ENCODE measurements at places on chromosomes 3 and 15.

GRCh38 chr3:171977860-171978259, 61.5 kb upstream of the FNDC3B start:
- peak; percentile 71 for DNase-seq

- DNase-seq: peak; percentile 9
Observed at GRCh38 chr3:106206613-106207012, 337.8 kb upstream of the CBLB start.

- no peak for DNase-seq
Observed at GRCh38 chr3:19215427-19215826, 67.1 kb downstream of the KCNH8 start.

GRCh38 chr3:10290481-10291176, 2.1 kb downstream of the GHRL start:
- no peak for DNase-seq

GRCh38 chr3:149619136-149619535, 38.7 kb downstream of the WWTR1 start:
- DNase-seq: no peak

DNA sequence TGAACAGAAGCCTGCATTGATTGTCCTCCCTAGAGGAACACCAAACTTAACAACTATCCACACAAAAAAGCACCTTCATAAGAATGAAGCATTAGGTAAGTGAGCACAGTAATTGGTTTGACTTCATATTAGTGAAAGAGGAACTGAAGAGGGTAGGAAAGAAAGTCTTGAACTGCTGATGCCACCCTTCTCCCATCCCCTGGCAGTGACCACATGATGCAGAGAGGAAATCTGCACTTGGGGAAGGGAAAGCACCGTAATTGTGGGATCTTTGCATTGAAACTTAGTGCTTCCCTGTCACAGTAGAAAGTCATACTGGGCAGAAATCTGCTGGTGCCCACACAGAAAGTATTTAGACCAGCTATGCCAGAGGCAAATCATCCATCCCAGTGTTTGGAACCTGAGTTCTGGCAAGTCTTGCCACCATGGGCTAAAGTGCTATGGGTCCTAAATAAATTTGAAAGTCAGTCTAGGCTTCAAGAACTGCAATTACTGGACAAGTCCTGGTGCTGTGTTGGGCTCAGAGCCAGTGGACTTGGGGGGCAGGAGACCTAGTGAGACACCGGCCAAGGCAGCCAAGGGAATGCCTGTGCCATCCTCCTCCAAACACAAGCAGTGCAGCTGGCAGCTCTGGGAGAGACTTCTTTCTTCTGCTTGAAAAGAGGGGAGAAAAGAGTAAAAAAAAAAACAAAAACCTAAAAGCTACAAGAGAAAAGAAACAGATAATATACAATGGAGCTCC, 63.6 kb downstream of the SLC15A2 start:
- DNase-seq: peak; percentile 94

DNA sequence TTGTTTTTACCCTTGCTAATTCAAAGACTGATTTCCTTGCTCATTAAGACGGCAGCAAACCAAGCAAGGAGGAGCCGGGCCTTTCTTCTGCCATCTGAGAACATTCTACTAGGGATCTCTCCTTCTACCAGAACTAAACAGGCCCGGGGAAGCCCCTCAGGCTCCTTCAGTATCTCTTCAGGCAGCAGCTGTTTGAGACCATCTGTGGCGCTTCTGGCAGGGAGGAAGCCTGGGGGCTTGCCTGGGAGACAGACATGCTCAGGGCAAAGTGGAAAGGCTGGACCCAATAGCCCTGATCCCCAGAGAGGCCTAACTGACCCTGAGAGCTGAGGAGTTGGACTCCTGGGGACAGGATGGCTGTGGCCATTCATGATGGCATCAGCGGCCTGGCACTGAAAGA, 67.9 kb downstream of the FEM1B start:
- DNase-seq: no peak

DNA sequence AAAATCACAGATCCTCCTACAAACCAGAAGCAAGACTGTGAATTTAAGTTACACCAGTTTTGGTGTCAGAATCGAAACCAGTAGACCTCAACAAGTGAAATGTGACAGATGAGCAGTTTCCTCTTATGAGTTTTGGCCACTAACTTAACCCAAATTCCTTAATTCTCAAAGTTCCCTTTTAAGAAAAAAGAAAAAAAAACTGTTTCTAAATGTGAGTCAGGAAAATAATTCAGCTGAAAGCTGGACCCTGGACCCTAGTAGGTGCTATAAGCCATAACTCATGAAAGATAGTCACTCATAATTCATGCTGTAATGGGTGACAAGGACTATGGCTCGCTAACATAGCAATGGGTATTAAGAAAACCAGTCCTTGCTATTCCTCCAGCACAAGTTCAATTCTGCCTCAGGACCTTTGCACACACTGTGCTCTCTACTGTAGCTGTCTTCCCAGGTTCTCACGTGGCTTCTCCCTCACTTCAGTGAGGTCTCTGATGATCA, 9.0 kb upstream of the THRB start:
- peak; percentile 79 for DNase-seq

DNA sequence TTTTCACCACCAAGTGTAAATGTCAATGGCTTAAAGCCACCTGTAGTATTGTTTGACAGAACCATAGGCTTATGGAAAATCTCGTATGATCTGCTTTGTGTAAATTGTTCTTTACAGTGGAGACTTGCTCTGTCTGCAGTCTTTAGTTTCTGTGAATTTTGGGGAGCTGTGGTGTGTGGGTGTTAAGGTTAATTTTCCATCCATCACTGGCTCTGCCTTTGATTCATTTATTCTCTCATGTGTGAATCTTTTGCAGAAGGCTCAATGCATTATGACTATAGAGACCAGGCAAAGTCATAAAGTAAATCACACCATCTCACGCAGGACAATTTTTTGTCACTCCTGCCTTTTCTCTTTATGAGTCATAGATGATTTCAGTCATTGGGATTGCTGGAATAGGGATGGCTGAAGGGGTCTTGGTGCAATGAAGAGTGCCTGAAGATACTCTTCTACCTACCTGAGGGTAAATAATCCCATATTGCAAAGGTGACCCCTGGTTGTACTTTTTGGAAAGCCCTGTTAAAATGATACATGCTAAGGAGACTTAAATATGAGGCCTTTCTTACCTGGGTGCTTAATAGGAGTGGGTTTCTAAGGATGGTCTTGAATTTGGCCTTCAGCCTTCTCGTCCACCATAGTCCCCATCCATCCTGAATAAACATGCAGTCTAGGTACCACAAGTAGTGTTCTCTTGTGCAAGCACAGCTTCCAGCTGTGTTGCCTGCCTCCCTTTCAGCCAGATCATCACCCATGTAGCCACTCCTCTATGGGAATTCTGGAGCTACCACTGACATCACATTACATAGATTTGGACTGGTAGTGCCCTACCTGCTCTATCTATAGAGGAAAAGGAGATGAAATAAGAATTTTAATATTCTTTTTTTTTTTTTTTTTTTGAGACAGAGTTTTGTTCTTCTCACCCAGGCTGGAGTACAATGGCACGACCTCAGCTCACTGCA, 14.3 kb downstream of the TGFBR2 start:
- DNase-seq: no peak

DNA sequence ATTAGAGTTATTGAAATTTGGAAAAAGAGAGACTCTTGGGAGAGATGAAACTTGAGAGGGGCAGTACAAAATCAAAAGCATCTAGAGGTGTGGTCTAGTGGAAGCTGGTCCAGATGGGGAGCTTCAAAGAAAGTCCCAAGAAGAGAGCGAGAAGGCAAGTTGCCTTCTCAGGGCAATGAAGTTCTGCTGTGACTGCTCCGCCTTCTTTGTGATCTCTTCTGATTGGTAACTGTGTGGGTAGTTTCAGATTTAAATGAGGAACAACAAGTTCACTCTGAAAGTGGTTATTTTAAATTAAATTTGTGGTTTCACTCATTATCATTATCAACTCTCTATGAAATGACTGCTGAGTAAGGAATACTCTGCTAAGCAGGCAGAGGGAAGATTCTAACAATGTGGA, 233.3 kb downstream of the NLGN1 start:
- no peak for DNase-seq

DNA sequence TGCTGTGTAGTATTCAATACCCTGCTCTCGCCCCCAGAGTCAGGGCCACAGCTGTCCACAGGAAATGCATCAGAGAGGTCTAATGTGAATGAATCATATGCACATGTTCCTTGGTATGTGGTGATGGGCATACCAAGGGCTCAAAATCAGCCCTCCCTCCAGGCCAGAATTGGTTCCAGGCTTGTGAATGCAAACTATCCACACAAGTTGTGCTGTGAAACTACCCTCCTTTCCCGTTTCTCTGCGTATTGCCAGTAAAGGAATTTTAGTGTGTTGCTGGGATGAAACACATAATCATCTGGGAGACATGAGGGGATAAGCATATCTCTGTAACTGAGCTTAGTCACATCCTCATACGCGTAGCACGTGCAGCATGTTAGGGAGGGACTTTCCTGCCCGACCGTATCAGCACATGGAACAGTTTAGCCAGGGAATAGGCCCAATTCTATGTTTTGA, 9.2 kb upstream of the MME start:
- DNase-seq: peak; percentile 36

DNA sequence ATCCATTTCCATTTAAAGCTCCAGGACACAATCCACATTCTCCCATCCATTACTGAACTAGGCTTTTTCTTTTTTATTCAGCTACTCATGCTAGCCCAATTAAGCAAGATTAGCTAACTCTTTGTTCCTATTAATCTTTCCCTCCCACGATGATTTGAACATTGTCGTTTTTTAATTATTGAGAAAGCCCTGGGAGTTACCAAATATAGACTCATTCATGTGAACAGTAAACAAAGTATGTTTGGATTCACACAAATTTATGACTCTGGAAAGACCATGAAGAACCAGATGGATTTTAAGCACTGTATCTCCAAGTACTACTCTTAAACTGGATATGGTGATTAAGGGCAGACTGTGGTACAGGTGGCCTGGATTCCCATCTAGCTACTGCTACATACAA, 82.2 kb downstream of the STRIT1 start:
- DNase-seq: no peak

- DNase-seq: peak; percentile 11
Observed at GRCh38 chr15:75349851-75350588, 3.2 kb downstream of the NEIL1 start.

Data from suppressor macrophage treated with lipopolysaccharide for 4 hours (primary cell).